Small intestine (tissue), 16 donors: ENCODE measurements at places on chromosomes 1 and 21. TPM values are rescaled to one million over a fixed set of nuclear protein-coding genes. Genes with fewer than 3 reads are reported as not detected.

DNA sequence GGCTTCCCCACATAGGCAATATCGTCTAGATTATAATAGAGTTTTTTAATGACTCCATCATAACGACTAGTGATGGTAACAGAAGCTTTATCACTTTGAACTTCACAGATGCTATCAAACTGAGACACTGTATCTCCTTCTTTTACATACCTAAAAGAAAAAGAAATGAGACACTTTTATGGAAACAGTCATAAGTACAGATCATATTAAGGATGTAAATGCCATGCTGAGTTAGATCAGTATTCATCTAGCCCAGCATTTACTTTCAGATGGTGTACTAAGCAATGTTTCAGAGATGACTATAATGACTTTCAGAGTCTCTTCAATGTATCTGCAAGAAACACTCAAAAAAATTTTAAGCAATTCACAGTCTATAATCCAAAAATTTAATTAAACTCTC, 18.9 kb downstream of the DBT start:
- no peaks in the 10 kb centered on the region for H3K4me1 ChIP-seq
- H3K36me3 ChIP-seq: peaks cover 5% of the 10 kb centered on the region
- H3K27ac ChIP-seq: no peak overlapping the region
- DNase-seq: no peak
- no peaks in the 10 kb centered on the region for H3K27me3 ChIP-seq

GRCh38 chr1:243335292-243335691, 79.5 kb downstream of the SDCCAG8 start:
- H3K4me3 ChIP-seq: no peak overlapping the region
- H3K4me1 ChIP-seq: no peaks in the 10 kb centered on the region
- H3K27me3 ChIP-seq: no peaks in the 10 kb centered on the region
- peaks cover 2% of the 10 kb centered on the region for H3K36me3 ChIP-seq

- H3K36me3 ChIP-seq: no peaks in the 10 kb centered on the region
- no peak overlapping the region for H3K27ac ChIP-seq
- peak; percentile 13 for DNase-seq
- H3K27me3 ChIP-seq: no peaks in the 10 kb centered on the region
These were observed 306.4 kb downstream of the DUSP10 start for GRCh38 chr1:221435504-221435904.

DNA sequence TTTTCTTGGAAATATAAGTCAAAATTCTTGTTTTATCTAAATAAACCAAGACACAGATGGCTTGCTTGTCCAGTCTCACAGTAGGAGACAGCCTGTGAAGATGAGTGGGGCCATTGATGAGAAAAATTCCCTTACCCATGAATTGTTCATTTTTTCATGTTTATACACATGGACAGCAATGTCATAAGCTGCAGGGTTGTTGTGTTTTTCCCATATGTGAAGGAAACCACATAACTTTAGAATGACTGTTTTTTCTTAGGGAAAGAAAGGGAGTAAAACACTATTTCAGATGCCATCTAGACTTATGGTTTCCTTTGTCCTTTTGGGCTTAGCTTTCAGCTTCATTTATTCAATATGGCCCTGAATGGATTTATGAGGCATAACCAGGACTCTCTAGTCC, 622.5 kb upstream of the NR5A2 start:
- no peak overlapping the region for H3K27ac ChIP-seq
- H3K36me3 ChIP-seq: no peaks in the 10 kb centered on the region
- H3K4me1 ChIP-seq: no peaks in the 10 kb centered on the region
- no peak for DNase-seq
- no peaks in the 10 kb centered on the region for H3K27me3 ChIP-seq

DNA sequence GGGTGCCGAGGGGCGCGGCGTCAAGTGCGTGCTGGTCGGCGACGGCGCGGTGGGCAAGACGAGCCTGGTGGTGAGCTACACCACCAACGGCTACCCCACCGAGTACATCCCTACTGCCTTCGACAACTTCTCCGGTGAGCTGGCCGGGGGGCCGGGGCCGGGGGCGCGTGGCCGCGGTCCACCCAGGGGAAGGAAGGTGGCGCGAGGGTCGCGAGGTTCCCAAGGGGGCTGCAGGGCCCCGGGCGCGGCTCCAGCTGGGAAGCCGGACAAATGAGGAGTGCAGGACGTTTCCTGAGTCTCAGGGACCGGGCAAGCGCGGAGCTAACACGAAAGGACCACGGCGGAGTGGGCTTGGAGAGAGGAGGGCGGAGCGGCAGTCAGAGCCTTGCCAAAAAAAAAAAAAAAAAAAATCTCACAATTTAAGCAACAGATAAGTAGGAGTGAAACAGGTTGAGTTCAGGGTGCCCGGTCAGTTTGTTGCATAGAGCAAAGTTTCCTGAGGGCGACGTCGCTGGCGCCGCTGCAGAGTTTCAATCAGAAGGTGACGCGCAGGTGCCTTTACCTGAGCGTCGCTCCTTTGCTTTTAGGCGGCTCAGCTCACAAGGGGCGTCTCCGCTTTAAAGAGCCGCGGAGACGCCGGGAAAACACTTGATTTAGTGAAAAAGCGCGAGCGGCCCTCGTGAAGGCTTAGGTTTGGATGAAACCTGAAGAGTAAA, 750 bp downstream of the RHOU start:
- H3K36me3 ChIP-seq: peaks cover 2% of the 10 kb centered on the region
- H3K27me3 ChIP-seq: no peaks in the 10 kb centered on the region
- peak overlapping the region; percentile 69 for H3K4me3 ChIP-seq
- peak; percentile 86 for DNase-seq
- peaks cover 27% of the 10 kb centered on the region for H3K4me1 ChIP-seq

DNA sequence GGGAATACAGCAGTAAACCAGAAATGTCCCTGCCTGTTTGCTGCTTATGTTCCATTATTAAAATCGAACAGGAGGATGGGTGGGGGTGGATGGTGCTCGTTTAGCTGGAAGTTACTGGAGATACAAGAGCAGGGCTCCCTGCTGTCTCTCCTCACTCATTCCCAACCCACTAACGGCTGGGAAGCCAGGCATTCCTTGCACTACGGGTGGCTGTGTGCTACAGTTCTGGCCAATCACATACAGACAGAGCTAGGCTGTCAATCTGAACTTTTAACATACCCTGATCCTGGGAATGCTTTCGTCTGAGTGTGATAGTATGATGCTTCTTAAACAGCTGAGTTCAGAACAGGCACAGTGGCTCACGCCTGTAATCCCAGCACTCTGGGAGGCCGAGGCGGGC, 7.0 kb downstream of the SIPA1L2 start:
- H3K27me3 ChIP-seq: no peaks in the 10 kb centered on the region
- H3K36me3 ChIP-seq: no peaks in the 10 kb centered on the region
- peak overlapping the region; percentile 52 for H3K27ac ChIP-seq
- peaks cover 6% of the 10 kb centered on the region for H3K4me1 ChIP-seq
- no peak for DNase-seq

GRCh38 chr1:245862812-245863540, 644.1 kb downstream of the SMYD3 start:
- peaks cover 2% of the 10 kb centered on the region for H3K36me3 ChIP-seq
- H3K27me3 ChIP-seq: no peaks in the 10 kb centered on the region
- no peak for DNase-seq
- H3K27ac ChIP-seq: no peak overlapping the region

GRCh38 chr1:61092642-61093041, 10.3 kb downstream of the NFIA start:
- H3K4me1 ChIP-seq: no peaks in the 10 kb centered on the region
- no peaks in the 10 kb centered on the region for H3K36me3 ChIP-seq
- no peak overlapping the region for H3K4me3 ChIP-seq
- DNase-seq: peak; percentile 46
- no peak overlapping the region for H3K27ac ChIP-seq
- no peaks in the 10 kb centered on the region for H3K27me3 ChIP-seq

WNT9A gene
- 0.45 TPM for polyA plus RNA-seq

KLHDC7A gene
- polyA plus RNA-seq: 0.19 TPM

LYPD8 gene
- polyA plus RNA-seq: 3.4 TPM

COP1 gene
- polyA plus RNA-seq: 43.0 TPM

C1QC gene
- polyA plus RNA-seq: 17.7 TPM
